ENCODE measurements at places on chromosomes 1 and 21.

DNA sequence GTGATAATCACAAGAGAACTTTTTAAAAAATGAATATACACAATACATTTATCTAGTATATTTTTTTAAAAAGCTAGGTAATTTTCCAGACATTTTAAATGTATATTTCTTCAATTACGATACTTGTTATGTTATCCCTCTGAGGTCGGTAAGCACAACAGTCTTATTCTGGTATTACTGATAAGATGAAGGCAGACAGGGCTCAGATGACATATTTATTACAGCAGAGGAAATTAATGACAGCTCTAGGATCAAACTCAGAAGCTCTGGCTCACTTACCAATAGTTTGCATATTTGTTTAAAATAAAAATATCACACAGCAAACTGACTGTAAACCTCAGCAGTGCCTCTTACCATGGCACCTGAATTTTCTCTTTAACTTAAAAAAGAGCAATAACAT is 1347.0 kb upstream of the ADGRL2 start:
- no peak for DNase-seq

DNA sequence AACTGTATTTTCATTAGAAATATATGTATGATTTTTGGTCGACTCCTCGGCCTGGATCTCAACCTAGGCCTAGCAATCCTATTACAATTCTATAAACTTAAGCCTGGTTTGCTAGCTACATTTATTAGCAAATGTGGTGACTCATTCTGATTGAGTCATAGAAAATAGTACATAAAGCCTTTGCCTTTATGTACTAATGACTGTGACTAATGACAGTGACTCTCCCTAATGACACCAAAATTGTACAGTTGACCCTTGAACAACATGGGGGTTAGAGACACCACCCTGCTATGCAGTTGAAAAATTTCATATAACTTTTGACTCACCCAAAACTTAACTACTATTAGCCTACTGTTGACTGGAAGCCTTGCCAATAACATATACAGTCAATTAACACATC is 78.9 kb downstream of the CLEC20A start:
- no peak for DNase-seq

GRCh38 chr1:198632007-198632406 is 6.8 kb upstream of the PTPRC start:
- DNase-seq, result no peak

- DNase-seq, result peak; percentile 97
These were observed 72.8 kb downstream of the CD2 start for GRCh38 chr1:116826818-116827606.

DNA sequence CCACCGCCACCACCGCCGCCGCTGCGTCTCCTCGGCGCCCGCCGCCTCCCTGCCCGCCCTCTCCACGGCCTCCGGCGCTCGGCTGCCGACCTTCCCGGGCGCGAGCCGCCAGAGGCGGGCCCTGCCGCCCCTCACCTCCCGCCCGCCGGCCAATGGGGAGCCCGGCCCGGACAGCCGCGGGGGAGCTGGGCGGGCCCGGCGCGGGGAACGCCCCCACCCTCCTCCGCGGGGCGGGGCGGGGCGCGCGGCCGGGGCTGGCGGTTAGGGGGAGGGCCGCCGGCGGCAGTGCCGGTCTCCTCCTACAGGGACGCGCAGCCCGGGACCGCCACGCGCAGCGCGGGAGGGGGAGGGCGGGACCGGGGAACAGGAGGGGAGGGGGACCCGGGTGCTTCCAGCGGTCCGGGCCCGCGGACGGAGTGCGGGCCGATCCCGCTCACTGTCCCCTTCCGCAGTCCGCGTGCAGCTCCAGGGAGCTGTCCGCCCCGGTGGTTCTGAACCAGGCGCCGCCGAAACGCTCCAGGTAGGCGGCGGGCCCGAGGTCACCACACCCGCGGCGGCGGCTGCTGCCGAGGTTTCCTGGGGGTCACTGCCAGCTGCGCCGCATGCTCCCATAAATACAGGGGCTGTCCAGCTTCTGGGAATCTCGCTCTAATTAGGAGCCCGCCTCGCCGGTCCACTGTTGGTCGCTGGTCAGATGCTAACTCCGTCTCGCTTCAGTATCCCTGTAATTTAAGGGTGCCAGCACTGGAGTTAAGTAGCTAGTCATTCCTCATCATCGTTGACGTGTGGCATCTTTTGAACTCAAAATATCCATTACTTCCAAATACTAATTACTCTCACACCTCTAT is at the start of gene PGBD5:
Gene PGBD5 (minus strand): TSS at position 87 of the 848 bp plus-strand sequence. CDS start 404 bp downstream, outside the sequence.
- DNase-seq, result peak; percentile 50

GRCh38 chr1:62237361-62237760 is 42.7 kb downstream of the L1TD1 start:
- DNase-seq, result no peak

DNA sequence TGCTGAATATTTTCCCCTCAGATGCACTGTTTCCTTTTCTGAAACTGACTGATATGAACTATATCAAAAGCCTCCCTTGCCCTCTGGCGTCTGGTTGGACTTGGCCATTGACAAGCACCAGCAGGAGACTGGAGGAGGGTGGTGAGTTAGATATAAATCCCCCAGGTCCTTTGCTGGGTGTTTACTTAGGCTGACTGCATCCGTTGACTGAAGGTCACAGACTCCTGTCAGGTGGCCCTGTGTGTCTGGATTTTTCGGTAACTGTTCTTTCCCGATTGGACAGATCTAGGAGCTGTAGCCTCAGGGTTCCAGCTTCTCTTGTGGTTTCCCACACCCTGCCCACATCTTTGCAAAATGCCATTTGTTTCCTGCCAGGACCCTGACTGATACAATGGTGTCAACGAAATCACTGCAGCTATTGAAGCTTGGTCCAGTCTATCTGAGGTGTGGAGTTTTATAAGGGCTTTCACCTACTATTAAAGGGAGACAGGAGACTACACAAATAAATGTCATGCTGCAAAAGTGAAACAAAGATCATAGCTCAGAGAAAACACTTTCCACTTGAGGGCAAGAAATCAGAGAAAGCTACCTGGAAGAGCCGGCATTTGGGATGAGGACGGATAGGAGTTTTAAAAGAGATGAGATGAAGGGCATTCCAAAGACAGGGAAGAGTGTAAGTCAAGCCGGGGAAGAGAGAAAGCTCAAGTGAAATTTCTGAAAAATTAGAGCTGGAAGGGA is 1.5 kb upstream of the MAGI3 start:
- no peak for DNase-seq

- no peak for DNase-seq
These were observed 74.5 kb upstream of the GUCA2A start for GRCh38 chr1:42239041-42239440.

DNA sequence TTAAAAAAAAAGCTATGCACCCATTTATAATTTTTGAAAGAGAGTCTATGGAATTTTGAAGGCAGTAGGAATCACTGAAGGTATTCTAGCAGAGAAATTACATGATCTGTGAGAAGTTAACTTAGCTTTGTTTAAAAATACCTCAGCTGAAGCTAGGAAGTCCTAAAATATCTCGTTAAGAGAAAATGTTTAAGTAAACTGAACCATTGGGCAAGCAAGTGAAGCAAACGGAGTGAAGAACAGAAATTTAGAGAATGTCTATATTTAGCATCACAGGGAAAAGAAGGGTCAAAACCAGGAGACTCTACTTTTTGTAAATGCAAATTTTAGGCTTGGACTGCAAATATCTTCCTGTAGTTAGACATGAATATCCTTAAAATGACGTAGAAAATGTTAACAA is 230.8 kb downstream of the HMCN1 start:
- no peak for DNase-seq

- DNase-seq, result no peak
These were observed 25.1 kb downstream of the SPSB1 start for GRCh38 chr1:9317591-9318417.

GRCh38 chr1:23727362-23727811 is 15.9 kb upstream of the ELOA start:
- no peak for DNase-seq

DNA sequence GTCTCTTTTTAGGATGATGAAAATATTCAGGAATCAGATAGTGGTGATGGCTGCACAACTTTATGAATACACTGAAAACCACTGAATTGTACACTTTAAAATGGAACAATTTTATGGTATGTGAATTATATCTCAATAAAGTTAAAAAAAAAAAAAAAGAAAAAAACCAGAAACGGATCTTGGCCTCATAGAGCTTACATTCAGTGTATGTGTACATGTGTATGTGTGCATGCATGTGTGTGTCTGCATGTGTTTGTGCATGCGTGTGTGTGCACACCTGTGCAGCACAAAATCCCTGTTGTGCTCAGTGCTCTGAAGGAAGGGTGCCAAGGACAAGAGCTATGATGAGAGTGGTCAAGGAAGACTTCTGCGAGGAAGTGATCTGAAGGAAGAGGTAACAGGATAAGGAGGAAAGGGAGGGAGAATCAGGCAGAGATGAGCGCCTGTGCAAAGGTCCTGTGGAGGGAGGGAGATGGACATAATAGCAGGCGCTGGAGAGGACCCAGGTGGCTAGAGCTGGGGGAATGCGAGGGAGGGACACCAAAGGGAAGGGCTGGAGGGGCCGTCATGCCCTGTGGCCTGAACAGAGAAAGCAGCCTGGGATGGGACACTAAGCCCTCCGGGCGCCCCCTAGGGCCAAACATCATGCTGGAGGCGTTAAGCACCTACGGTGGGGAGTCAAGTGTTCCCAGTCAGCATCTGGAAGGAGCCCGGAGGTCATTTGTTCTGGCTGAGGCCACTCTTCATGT is 25.2 kb downstream of the NKAIN1 start:
- no peak for DNase-seq

- DNase-seq, result no peak
These were observed 3.4 kb downstream of the PRR9 start for GRCh38 chr1:153220606-153221303.

DNA sequence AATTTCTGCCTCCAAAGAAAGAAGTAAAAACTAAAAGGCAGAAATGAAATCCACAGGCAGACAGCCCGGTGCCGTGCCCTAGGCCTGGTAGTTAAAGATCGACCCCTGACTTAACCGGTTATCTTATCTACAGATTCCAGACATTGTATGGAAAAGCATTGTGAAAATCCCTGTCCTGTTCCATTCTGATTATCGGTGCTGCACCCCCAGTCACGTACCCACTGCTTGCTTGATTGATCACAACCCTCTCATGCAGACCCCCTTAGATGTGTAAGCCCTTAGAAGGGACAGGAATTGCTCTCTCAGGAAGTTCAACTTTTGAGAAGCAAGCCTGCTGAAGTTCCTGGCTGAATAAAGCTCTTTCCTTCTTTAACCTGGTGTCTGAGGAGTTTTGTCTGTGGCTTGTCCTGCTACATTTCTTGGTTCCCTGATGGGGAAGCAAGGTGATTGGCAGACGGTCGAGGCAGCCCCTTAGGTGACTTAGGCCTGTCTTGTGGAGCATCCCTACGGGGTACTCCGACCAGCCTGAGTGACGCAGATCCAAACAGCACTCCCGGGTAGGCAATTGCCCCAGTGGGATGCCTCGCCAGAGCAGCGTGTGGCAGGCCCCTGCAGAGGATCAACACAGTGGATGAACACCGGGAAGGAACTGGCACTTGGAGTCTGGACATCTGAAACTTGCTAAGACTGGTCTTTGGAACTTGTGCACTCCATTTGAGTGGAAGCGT is 111.2 kb upstream of the PPM1J start:
- no peak for DNase-seq

- no peak for DNase-seq
These were observed 307.2 kb downstream of the HHIPL2 start for GRCh38 chr1:222240536-222241181.

DNA sequence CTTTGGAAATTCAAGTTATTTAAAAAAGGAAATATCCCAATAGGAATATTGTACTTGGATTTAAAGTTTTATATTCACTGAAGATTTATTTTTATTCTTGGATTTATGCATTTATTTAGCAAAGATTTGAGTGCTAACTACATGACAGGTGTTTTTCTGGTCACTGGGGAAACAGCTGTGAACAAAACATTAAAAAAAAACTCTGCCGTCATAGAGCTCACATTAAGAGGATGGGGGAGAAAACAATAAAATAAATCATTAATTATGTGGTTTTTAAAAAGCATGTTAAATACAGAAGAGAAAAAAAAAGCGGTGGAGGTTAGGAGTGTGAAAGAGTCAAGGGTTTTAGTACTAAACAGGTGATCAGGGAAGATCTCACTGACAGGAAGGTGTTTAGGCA is 149.9 kb downstream of the GALNT2 start:
- no peak for DNase-seq

GRCh38 chr21:24183077-24183476 is 1424.2 kb downstream of the MRPL39 start:
- DNase-seq, result no peak

DNA sequence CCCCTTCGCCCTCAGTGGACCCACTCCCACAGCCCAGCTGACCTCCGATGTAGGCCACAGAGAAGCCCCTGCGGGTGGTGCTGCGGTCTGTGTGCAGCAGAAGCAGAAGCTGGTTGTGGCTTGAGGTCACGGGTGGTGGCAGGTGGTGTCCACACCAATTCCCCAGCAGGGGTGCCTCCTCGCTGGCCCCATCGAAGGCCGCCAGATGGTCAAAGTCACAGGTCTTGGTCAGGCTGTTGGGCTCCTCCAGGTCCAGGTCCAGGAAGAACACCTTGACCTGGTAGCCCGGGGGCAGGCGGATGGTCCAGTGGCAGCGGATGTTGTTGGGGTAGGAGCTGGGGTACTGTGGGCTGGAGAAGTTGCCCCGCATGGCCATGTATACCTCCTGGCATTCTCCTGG is 13.1 kb downstream of the CDCP2 start:
- DNase-seq, result no peak

GRCh38 chr1:31224068-31224467 is 15.6 kb downstream of the NKAIN1 start:
- DNase-seq, result no peak

GRCh38 chr1:12518931-12519692 is 98.9 kb downstream of the DHRS3 start:
- peak; percentile 61 for DNase-seq

DNA sequence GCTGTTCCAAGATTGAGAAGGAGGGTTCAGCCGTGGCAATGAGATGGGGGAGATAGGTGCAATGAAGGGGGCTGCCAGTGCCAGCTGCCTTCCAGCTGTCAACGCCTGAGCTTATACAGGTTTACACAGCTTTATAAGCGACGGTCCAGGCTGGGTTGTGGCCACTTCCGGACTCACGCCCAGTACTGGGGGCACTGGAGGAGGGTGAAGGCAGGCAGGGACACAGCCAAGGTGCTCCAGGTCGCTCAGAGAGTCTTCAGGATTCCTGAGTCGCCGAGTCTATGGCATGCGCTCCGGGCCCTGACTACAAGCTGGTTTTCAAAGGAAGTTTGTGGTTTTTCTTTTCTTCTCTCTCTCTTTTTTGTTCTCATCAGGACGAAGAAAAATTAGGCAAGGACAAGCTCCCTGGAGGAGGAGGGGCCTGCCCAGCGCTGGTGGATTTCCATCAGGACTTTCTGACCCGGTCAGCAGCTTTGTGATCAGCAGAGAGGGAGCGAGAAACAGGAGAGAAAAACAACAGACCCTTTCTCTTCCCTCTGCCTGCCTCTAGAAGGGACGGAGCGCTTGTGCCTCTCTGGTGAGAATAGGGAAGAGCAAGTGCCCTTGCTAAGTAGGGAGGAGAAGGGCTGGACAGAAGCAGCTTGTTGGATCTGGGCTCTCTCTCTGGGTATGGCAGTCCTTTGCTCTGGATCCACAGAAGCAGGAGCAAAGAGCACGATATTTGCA is at the start of gene MINDY1:
Gene MINDY1 (minus strand): TSS at position 576 of the 726 bp plus-strand sequence. CDS start 4,285 bp downstream, outside the sequence.
- peak; percentile 56 for DNase-seq
